M059J (cell line): ENCODE measurements at places on chromosomes 3 and 15. TPM values are rescaled to one million over a fixed set of nuclear protein-coding genes. Genes with fewer than 3 reads are reported as not detected.

ITIH1 gene
- total RNA-seq: not detected in 2 replicates

DNASE1L3 gene
- total RNA-seq: not detected in 2 replicates

XCR1 gene
- not detected in 2 replicates for total RNA-seq

NDUFB5 gene
- 237 and 307 TPM in 2 replicates for total RNA-seq

ITGA11 gene
- total RNA-seq: 31.2 and 54.7 TPM in 2 replicates

KLF15 gene
- 0.10 TPM in 1 of 2 replicates, not detected in the other for total RNA-seq

RTP3 gene
- total RNA-seq: 0.20 and 0.81 TPM in 2 replicates

SNTN gene
- total RNA-seq: 0.10 TPM in 1 of 2 replicates, not detected in the other

FBXW12 gene
- not detected in 2 replicates for total RNA-seq

GRAMD1C gene
- total RNA-seq: 2.2 and 3.6 TPM in 2 replicates

HCN4 gene
- total RNA-seq: 0.17 TPM in 1 of 2 replicates, not detected in the other

TMEM207 gene
- not detected in 2 replicates for total RNA-seq

RLBP1 gene
- total RNA-seq: not detected in 2 replicates

LRTM1 gene
- total RNA-seq: not detected in 2 replicates

PRSS50 gene
- not detected in 2 replicates for total RNA-seq

SNURF gene
- total RNA-seq: 3.0 and 7.0 TPM in 2 replicates

SLC2A2 gene
- 0.12 and 0.32 TPM in 2 replicates for total RNA-seq

TNFSF10 gene
- total RNA-seq: 181 and 241 TPM in 2 replicates

EFCC1 gene
- not detected in 2 replicates for total RNA-seq

OXNAD1 gene
- total RNA-seq: 7.7 and 7.9 TPM in 2 replicates

MEGF11 gene
- 0.02 TPM in 1 of 2 replicates, not detected in the other for total RNA-seq

ANKRD34C gene
- total RNA-seq: not detected in 2 replicates

RPL14 gene
- total RNA-seq: 237 and 242 TPM in 2 replicates

BNC1 gene
- not detected in 2 replicates for total RNA-seq

IGSF10 gene
- 4.3 and 5.1 TPM in 2 replicates for total RNA-seq

RTP2 gene
- not detected in 2 replicates for total RNA-seq

GPR27 gene
- total RNA-seq: not detected in 2 replicates

GREM1 gene
- total RNA-seq: not detected in 2 replicates

GOLGA8S gene
- not detected in 2 replicates for total RNA-seq

CRABP1 gene
- not detected in 2 replicates for total RNA-seq

ARIH2 gene
- total RNA-seq: 88.4 and 94.3 TPM in 2 replicates
